ENCODE measurements at places on chromosomes 12 and 14. TPM values are rescaled to one million over a fixed set of nuclear protein-coding genes. Genes with fewer than 3 reads are reported as not detected.

The COL2A1 gene
- 0.04 TPM for polyA plus RNA-seq

The GALNT9 gene
- polyA plus RNA-seq: not detected

DNA sequence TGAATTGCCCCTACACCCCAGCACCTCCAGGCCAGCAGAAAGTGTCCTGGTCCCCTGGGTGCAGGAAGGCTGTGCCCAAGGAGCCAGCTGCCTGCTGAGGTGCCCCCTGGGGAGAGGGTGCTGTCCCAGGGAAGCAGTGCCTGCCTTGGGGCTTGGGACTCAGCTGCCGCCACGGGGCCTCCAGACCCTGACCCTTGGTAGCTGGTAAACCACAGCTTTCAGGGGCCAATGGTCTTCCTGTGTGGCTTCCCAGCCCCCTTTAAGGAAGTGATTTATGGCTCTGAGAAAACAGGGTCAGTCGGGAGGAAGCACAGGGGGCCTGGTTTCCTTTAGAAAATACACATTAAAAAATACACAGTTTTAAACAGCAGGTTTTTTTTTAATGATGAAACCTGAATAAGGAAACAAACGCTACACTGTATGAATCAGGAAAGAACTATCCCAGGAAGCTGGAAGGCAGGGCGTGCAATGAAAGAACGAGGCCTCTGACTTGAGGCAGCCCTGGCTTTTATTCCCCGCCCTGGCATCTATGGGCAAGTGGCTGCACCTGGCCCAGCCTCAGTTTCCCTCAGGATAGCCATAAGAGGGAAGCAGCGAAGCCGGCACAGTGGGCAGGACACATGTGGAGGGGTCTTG is 40.6 kb upstream of the EML1 start:
- no peak for DNase-seq

DNA sequence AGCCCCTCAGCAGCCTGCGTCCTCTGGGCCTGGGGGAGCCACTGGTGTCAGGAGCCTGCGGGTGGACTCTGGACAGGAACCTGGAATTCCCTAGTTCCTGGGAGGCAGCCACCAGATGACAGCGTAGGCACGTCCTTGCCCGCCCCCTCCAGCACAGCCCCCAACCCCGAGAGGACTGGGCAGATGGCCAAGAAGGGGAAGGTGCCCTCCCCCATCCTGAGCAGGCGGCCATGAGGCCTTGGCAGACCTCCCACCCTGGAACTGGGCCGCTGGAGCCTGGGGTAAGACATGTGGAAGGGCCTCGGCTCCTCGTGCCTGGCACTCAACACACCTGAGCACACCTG is 60.4 kb upstream of the FBRSL1 start:
- DNase-seq: no peak

DNA sequence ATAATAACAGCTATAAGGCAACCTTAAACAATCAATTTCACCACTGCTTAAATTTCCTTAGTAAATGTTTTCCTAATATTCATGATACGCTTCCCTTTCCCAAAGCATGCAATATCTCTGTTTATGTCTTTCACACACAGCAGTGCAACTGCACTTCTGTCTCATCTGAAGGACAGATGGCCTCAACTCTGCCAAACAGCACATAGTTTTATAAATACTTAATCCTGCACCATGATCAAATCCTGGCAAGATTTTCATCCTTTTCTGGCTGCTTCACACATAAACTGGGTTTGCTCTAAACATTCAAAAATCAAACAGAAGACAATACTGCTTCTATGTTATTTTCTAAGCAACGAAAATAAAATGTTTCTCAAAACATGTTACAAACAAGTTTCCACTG is 266.3 kb downstream of the ITPR2 start:
- DNase-seq: no peak

Measured in heart left ventricle (tissue), 16 donors.